ENCODE measurements at places on chromosomes 12 and 14. TPM values are rescaled to one million over a fixed set of nuclear protein-coding genes. Genes with fewer than 3 reads are reported as not detected.

Gene LRRK2
- total RNA-seq = 110 TPM

Gene APOLD1
- 18.9 TPM for total RNA-seq

- DNase-seq = no peak
These were observed 37.8 kb upstream of the NUAK1 start for GRCh38 chr12:106176560-106176959.

GRCh38 chr12:116919706-116920485, 9.1 kb downstream of the FBXW8 start:
- DNase-seq = no peak
